ENCODE measurements at places on chromosomes 6 and 20.
A peak's percentile ranks its signal among the peaks of the same experiment; 100 is the strongest.

GRCh38 chr6:119628691-119629594 is 279.4 kb upstream of the MAN1A1 start:
- no peak for DNase-seq

- no peak for DNase-seq
These were observed 112.0 kb downstream of the LRRC1 start for GRCh38 chr6:53906842-53907241.

DNA sequence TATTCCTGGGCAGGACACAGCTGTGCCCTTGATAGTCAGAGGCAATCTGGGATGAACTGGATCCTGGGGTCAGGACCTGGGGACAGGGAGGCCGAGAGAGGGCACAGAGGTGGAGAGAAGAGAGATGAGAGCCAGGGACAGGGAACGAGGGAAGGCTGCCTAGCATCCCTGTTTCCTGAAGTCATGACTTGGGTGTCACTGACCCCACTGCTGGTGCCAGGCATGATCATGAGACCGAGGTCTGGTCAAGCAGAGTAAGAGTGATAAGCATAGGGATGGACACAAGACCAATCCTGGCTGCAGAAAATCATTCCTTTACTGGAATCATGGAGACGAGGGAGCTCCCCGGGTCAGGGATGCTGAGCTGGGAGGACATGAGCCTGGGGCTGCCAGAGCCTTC is 36.1 kb downstream of the FAM110A start:
- no peak for DNase-seq

DNA sequence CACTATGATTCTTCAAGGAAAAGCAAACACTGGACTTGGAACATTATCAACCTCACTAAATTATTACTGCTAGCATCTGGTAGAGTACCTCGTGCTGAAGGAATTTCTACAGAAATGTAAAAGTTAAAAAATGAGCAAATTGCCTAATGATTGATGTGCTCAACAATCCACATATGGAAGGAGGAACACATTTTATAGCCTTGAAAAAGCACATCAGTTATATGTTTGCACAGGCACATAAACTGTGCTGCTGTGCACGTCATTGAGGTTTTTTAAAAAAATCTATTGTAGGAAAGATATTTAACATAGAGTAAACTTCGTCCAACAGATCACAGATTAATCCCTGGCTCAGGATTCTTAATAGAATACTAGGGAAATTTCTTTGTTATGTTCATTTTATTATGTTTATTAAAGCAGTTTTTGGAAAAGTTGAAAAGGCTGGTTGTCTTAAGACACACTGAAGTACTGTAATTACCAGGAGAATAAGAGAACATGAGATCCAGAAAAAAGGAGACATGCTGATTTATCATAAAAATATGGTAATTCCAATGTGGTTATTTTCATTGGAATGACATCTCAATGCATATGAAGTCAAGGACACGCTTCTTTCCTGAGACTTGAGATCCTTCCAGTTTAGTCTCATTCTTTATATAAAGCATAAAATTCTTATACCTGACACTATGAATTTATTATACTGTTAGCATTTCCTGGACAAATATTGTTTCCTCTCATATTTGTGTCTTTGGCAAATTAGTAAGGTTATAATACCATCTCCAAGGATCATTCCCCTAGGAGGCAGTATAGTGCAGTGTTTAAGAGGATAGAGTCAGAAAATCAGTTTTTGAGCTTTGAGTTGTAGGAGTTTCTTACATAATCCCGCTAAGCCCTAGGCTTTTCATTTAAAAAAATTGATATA is 511.1 kb downstream of the TENT5A start:
- peak; percentile 1 for DNase-seq

GRCh38 chr20:48538058-48538825 is 289.6 kb downstream of the PREX1 start:
- DNase-seq = peak; percentile 91

DNA sequence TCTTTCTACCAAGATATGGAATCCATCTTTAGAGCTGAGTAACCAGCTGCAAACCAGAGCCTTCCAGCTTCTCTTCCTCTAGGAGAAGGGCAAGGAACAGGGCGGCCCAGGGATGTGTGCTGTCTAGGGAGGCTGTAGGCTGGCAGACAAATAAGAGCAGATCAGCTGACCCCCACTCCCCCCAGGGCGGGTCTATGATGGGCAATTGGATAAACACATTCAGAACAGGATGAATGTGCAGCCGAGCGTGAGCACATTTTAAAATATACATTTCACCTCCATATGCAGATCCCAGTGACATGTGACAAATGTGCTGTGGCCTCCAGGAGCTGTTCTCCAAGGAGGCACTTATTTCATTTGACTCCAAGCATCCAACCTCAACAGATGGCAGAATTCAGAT is 580.1 kb downstream of the PTPRT start:
- no peak for DNase-seq

GRCh38 chr6:17600527-17601385 is 654 bp downstream of the FAM8A1 start:
- no peak for DNase-seq

DNA sequence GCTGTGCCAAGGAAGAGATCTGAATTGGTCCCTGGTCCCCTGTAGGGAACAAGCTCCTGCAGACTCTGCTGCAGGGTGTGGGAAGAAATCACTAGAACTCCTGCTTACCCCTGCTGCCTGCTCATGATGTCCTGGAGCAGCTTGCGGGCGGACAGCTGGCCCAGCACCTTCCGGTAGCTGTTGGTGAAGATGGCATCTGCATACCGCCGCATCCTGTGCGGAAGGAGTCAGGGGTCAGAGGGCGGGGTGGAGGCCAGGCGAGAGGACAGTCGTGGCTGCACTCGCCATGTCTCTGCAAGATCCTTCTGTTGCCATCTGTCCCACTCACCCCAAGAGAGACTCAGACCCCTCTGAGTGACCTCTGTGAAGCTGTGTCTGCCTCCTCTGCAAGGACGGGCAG is 5.3 kb downstream of the GHRH start:
- DNase-seq = no peak

DNA sequence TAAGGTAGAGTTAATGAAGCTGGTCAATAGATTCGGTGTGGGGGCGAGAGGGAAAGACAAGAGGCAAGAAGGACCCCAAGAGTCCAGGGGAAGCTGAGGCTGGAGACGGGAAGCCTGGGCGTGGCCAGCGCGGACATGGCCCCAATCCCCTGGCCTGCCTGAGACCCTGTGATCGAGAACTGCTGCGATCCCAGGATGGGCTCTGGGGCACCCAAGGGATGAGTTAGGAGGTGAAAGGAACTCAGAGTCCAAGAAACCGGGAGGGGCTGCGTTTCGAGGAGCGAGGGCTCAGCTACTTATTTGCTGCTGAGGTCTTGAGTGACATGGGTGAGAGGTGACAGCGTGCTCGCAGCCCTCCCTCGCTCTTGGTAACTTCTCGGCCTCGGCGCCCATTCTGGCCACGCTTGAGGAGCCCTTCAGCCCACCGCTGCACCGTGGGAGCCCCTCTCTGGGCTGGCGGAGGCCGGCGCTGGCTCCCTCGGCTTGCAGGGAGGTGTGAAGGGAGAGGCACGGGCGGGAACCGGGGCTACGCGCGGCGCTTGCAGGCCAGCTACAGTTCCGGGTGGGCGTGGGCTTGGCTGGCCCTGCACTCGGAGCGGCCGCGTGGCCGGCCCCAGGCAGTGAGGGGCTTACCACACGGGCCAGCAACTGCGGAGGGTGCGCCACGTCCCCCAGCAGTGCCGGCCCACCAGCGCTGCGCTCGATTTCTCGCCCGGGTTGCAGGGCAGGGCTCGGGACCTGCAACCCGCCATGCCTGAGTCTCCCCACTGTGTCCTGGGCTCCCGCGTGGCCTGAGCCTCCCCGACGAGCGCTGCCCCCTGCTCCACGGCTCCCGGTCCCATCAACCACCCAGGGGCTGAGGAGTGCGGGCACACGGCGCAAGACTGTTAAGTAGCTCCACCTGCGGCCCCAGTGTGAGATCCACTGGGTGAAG is 58.2 kb downstream of the IRF4 start:
- no peak for DNase-seq

DNA sequence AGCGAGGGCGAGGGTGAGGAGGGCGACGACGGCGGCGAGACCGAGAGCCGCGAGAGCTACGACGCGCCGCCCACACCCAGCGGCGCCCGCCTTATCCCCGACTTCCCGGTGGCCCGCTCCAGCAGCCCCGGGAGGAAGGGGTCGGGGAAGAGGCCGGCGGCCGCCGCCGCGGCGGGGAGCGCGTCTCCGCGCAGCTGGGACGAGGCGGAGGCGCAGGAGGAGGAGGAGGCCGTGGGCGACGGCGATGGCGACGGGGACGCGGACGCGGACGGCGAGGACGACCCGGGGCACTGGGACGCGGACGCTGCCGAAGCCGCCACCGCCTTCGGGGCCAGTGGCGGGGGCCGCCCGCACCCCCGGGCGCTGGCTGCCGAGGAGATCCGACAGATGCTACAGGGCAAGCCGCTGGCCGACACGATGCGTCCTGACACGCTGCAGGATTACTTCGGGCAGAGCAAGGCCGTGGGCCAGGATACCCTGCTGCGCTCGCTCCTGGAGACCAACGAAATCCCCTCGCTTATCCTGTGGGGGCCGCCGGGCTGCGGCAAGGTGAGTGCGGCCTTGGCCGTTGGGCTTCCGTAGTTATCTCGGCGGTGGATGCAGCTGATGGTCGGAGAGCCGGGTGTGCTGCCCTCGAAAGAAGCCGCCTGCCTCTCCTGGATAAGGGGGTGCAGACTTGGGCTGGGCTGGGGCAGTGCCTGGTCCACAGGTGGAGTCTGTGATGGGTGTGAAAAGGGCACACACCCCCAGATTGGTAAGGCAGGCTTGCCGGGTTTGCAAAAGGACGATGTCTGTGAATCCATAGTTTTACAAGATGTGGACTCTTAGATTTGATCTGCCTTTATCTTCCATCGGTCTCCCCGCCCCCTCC is 938 bp downstream of the WRNIP1 start:
- no peak for DNase-seq

- peak; percentile 66 for DNase-seq
These were observed 28.8 kb downstream of the GCM1 start for GRCh38 chr6:53119772-53120409.

DNA sequence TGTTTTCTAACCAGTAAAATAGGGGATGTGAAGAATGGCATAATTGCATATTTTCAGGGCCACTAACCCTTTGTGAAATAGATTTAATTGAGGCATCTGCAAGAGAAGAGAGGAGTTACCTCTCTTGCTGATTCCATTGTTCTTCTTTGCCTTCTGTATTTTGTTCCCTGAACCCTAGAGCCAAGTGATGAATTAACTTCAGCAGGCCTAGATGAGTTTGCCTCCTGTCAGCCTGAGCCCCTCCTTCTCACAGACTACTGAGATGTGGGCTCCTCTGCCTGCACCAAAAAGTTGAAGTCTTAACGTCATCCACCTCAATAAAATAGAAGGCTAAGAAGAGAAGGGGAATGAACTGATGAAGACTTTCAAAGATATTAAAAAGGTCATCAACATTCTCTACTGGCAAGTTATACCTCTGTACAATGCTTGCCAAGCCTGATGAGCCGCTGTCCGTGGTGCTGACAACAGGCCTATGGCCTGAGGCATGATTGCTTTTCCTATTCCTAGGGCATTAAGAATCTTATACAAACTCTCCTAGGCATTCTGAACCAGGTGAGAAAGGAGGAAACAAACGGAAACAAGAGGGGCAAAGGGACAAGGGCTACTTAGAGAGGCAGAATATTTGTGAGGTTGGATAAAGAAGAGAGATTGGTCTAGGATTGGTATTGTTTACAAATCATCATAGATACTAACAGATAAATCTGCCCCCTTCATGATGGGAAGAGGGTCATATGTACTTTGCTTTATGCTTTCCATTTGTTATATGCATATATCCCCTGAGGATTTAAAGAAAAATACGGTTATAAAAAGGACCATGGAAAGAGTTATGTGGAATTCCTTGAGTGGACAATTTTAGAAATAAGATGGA is 46.8 kb downstream of the CD24 start:
- DNase-seq = peak; percentile 20

DNA sequence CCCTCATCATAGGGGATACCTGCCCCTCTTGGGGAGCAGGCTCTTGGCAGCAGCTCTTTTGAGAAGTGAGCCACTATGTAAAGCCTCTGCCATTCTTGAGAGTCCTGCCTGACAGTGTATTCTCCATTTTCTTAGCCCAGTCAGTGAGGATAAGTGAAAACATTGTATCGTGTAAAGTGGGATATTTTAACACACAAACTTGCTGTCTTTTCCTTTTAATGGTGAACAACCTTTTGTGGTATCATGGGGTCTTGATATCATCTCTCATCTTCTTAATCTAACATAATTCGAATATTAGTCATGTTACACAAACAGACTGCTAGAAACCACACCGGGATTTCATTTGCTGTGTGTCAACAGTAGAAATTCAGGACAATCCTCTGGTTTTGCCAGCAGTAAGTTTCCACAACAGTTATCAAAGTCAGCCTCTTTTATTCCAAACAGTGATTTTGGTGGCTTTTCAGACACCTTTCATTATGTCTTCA is 136.2 kb downstream of the HIVEP1 start:
- DNase-seq = no peak

- no peak for DNase-seq
These were observed 17.8 kb downstream of the MAP3K5 start for GRCh38 chr6:136774228-136775041.

DNA sequence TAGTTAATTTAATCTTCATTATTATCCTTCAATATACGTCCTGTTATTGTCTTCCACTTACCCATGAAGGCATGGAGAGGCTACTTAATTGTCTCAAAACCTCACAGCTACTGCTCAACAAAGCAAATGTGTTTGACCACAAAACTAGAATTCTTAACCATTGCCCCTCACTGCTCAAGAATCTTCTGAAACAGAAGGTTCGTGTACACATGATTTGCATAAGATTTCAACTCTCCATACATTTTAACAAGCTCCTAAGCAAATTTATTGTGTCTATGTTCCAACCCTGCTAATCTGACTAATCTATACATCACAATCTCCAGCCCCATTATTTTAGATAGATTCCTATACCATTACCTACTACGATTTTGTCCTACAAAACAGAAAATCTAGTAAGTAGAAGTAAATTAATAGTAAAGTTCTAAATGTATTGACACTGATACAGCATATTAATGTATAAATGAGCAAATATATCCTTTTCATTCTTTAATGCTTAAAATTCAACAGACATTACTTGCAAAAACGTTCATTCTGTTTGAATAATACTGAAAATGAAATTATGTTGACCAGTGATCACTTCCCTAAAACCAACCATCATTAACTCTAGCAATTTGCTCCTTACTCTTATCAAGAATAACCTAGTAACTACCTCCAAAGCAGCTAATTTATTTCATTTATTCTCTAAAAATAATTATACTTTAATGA is 89.7 kb upstream of the RNF217 start:
- DNase-seq = no peak

DNA sequence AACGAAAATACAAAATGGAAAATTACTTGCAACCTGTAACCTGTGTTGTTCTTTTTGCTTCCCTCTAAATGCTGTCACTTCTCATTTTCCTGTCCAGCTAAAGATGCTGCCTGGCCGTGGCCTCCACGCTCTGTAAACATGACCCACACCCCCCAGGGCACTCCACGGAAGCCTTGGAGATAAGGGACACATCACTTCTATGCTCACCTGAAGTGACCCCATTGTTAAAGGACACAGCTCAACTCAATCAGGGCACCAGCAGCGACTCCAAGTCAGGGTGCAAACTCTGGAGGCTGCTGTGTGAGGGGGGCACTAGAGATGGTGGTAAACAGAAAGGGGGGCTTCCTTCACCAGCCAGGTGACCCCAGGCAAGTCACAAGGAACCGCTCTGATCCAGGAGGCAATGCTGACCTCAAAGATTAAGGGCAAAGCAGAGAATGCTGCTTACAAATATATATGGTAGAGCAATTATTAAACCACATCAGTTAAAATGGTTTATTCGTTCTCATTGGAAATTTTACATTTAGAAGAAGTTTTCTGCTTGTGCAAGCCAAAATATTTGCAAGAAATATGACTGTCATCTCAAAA is 13.2 kb downstream of the DIDO1 start:
- DNase-seq = no peak
